Amniotic stem cell (primary cell): ENCODE measurements at places on chromosomes 6 and 20.

GRCh38 chr6:33975661-33976436 lies 170.0 kb downstream of the GRM4 start:
- no peak for DNase-seq

DNA sequence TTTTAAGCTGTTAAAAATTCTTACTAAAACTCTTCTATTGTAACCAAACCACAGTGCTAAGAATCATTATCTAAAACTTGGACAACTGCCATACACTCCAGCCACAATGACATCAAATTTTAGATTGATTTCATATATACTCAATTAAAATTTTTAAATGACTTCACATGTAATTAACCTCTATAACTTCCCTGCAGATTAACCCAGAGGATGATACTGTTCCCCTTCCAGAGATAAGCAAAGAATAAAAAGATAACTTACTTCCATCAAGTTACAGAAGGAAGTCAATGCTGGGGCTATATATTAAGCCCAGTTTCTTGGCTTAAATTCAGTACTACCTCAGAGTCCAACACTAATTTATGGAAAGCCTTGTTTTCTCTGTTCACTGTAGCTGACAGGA lies 71.3 kb downstream of the ARHGAP18 start:
- DNase-seq, result no peak

DNA sequence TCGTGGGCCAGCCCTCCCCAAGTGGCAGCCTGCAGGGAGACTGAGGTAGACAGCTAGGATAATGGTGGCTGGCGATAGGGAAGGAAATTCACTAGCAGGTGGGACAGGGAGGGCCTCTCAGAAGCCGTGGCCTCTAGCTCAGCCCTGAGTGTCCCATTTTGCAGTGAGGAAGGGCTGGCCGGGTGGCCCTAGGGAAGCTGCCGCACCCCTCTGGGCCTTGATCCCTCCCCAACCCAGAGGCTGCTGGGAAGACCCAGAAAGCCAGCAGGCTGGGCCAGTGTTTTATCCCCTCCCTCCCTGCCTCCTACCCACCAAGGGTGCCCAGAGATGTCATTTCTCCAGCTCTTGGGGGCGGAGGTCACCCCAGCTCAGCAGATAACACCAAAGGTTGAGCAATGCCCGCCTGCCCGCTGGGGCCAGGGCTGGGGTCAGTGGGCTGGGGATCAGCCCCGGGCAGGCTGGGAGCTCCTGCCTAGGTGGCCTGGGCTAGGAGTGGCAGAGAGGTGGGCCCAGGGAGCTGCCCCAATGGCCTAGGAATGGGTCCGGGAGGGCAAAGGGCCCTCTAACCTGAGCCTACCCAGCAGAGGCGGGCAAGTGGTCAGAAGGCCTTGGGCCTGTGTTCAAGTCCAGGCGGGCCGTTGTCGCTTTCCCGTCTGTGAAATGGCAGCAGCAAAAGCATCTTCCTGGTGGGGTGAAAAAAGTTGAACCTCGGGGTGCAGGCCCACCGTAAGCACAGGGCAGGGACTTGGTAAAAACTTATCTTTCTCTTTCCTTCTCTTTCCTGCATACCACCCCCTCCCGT lies 1.6 kb upstream of the CEBPB start:
- DNase-seq, result no peak

- no peak for DNase-seq
These were observed 136.7 kb upstream of the RALGAPA2 start for GRCh38 chr20:20849161-20849560.

DNA sequence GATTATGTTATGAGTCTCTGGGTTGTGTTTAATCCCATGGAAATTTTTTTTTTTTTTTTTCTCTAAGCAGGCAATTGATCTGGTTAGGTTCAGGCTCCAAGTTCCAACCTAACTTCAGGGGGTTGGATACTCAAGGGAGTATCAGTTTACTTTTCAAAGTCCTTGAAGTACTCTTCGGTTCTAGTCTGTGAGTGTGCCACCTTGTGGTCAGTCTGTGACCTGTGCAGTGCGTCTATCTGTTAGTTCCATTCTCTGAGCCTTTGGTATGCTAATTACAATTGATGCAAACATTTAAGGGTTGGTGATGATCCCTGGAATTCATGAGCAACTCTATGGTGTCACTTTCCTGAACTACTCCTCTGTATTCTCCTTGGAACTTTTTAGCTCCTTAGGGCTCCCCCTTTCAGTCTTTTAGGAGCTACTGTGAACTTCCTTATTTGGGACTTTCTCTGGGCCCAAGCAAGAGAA lies 342.0 kb downstream of the SOX4 start:
- DNase-seq, result no peak

- DNase-seq, result no peak
These were observed 13.9 kb upstream of the TTPAL start for GRCh38 chr20:44461803-44462174.

GRCh38 chr6:93827728-93828127 lies 408.4 kb upstream of the EPHA7 start:
- no peak for DNase-seq

DNA sequence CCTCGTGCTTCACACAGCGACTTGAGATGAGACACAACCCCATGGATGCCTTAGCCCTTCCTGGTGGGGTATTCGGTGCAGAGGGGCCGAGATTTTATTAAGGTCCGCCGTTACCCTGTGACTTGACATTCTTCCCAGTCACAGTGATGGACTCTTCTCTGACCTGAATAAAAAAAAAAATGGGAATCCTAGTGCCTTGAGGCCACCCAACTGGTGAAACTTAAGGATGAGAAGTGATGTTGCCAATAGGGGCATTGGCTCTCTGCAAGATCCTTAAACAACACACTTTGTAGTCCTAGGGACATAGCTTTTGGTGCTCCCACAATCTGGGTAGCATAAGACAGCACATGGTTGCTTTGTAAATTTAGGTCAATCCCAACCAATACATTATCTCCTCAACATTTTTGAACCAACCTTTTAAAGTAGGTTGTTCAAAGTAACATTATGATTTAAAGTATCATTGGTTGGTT lies 814 bp upstream of the ADNP start:
- DNase-seq, result no peak
